Esophagus muscularis mucosa (tissue), 4 donors: ENCODE measurements at places on chromosomes 7 and 10. TPM values are rescaled to one million over a fixed set of nuclear protein-coding genes. Genes with fewer than 3 reads are reported as not detected.

AKR1C2 gene
- total RNA-seq, result 9.3 TPM

RARRES2 gene
- total RNA-seq, result 177 TPM

ZPBP gene
- total RNA-seq, result not detected

DIP2C gene
- total RNA-seq, result 38.6 TPM

BHLHA15 gene
- not detected for total RNA-seq

VDAC2 gene
- 250 TPM for total RNA-seq

TWIST1 gene
- total RNA-seq, result 16.3 TPM

CASD1 gene
- total RNA-seq, result 19.7 TPM

OIT3 gene
- not detected for total RNA-seq

GRCh38 chr7:15662451-15662850 lies 24.0 kb downstream of the MEOX2 start:
- no peak for DNase-seq

GRCh38 chr10:80500572-80501380 lies 36.9 kb upstream of the SH2D4B start:
- DNase-seq, result no peak

DNA sequence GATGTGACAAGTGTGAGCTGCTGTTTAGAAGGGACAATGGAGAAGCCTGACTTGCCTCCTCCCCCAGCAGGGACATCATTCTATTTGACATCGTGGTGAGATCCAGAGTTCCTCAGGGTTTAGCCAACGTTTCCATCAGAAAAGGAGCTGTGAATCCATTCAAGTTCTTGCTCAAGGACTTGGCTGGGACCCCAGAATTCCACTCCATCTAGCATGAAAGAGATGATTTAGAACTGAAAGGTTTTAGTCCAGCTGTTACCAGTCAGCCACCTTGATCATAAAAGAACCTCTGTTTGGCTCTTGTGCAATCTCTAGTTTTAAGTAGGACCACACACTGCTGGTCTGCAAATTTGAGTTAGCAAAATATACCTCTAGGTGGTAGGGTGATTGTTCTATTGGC lies 337.6 kb downstream of the FRMD4A start:
- DNase-seq, result no peak

GRCh38 chr7:111787741-111788140 lies 225.4 kb upstream of the IMMP2L start:
- DNase-seq, result no peak

DNA sequence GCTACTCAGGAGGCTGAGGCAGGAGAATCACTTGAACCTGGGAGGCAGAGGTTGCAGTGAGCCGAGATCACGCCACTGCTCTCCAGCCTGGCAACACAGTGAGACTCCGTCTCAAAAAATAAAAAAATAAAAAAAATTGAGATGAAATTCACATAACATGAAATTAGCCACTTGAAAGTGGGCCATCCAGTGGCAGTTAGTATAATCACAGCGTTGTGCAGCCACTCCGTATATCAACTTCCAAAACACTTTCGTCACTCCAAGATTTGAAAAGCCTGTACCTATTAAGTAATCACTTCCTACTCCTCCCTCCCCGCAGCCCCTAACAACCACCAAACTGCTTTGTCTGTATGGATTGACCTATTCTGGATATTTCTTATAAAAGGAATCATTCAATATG lies 20.7 kb upstream of the CACUL1 start:
- no peak for DNase-seq

DNA sequence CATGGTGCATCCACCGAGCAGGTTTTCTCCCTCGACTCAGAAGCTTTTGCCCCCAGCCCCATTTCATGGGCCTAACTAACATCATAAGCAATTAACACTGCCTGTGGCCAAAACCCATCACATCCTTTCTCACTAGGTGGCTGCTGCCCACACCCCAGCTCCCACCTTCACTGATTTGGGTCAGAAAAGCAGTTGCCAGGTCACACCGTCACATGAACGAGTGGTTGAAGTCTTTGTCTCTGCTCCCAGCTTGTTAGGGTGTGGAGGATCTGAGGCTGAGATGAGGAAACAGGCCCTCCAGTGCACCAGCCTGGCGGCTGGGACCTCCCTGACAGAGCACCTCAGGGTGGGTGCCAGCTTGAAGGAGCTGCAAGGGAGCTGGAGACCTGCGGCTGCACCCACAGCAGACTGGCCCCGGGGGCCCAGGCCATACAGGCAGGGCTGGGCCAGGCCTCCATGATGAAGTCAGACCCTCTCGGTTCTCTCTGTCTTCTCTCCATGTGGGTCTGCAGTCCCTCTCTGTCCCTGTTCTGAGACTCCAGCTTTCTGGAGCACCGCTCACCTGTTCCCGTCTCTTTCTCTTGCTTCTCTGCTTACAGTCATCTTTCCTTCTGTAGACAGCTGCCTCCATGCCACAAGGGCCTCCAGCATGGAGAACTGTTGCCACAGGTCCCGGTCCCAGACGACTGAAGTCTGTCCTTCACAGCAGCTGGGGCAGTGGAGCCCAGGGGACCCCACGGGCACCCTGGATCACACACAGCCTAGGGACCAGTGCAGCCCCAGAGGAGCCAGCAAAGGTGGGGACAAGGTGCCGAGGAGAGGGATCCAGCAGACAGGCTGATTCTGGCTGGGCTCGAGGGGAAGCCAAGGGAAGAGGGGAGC lies 13.8 kb upstream of the INPP5A start:
- DNase-seq, result no peak

DNA sequence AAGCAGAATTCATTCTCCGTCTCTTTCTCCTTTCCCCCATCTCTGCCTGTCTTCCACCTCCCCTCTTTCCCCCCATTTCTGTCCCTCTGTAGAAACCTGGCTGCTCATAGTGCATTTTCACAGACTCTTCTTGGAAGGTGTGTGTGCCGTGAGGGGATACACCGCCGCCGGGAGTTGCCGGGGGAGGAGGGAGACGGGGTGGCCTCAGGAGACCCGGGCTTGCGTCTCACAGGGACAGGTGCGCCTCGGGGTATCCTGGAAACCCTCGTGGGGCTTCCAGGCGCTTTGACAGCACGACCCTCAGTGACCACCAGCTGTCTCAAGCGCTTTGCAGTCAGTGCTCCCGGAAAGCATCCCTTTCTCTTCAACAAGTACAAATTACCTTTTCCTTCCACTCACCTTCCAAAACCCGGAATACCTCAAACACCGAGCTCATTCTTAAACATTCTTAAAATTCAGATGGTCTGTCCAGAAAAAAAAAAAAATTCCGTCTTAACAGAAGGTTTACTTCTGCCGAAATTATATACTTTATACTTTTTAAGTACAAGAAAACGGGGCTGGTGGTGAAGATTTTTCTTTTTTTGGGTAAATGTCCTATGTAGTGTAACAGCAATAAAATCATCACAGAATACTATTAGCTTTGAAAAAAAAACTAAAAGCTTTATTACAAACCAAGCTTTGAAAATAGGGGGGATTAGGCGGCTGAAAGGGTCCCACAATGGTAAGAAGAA lies 8.2 kb downstream of the EMX2 start:
- DNase-seq, result no peak

DNA sequence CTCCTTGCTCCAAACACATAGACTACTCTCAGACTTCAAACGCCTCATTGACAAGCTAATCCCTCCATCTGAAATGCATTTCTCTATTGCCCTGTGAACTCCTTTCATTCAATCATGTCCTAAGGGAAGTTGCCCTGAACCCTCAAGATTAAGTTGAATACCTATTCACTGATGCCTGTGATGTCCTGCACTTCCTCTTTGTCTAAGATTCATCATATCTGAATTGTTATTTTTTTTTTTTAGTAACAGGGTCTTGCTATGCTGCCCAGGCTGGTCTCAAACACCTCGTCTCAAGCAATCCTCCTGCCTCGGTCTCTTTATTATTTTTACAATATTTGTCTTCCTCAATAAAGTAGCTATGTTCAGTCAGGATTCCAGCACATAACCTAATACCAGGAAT lies 3.2 kb downstream of the PSMA2 start:
- no peak for DNase-seq

- no peak for DNase-seq
Measured at GRCh38 chr7:55534262-55534915, 37.9 kb downstream of the VOPP1 start.

- DNase-seq, result no peak
Measured at GRCh38 chr10:102624751-102625645, 19.3 kb upstream of the TRIM8 start.

GRCh38 chr7:159007996-159008389 lies 136.7 kb downstream of the VIPR2 start:
- DNase-seq, result no peak

- no peak for DNase-seq
Measured at GRCh38 chr7:97390915-97391593, 273.6 kb downstream of the SDHAF3 start.

DNA sequence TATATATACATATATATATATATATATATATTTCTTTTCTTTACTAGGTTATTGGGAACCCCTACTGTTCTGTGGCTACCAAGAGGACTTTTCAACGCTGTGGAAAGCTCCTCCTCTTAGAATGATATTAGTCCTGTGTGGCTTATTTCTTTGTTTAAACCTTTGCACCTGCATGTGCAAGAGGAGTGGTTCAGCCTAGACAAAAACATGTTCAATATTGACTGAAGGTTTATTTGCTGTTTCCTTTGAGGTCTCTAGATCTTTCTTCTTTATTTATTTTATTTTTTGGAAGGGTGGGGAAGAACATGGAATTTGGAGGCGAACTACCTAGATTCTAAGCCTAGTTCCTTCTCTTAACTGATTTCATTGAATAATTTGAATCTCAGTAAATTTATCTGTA lies 118.1 kb downstream of the GNAT3 start:
- DNase-seq, result no peak

- DNase-seq, result no peak
Measured at GRCh38 chr7:48011951-48012350, 17.0 kb downstream of the SUN3 start.

DNA sequence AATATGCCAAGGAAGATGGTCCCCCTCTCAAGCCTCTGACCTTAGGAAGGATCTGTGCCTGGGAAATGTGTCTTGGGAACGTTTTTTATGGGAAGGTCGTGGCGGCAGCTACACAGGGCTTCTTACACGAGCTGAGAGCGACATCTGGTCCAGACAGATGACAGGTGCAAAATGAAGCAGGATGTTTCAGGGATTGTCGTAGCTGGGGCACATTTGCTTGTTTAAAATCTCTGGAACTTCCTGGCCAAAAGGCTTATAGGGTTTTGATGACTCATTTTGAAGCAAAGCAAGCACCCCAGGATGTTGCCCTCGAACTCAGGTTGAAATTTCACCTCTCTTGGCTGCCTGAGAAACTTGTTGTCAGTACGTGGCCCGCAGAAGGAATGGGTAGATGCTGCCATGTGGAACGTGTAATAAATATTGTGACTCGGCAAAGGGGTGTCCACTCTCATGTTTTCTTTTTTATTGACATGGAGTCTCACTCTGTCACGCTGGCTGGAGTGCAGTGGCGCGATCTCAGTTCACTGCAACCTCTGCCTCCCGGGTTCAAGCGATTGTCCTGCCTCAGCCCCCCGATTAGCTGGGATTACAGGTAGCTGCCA lies 117.5 kb downstream of the CAMK1D start:
- no peak for DNase-seq

DNA sequence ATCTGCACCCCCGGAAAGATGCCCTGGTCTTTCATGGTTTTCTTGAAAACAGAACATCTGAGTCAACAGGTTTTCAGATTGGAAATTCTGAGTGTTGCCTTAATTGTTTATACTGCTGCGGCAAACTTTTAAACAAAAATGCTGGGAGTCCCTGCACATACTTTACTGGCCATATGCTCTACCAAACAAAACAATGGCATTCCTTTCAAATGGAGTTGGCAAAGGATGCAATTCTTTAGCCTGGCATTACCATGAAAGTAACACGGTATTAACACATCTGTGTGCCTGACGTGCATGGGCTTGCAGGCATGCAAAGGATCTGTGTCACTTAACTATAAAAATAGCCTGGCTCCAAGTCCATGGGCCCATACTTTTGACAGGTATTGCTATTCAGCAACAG lies 4.2 kb downstream of the INHBA start:
- DNase-seq, result no peak

GRCh38 chr7:17185690-17186070 lies 112.8 kb upstream of the AHR start:
- DNase-seq, result no peak

DNA sequence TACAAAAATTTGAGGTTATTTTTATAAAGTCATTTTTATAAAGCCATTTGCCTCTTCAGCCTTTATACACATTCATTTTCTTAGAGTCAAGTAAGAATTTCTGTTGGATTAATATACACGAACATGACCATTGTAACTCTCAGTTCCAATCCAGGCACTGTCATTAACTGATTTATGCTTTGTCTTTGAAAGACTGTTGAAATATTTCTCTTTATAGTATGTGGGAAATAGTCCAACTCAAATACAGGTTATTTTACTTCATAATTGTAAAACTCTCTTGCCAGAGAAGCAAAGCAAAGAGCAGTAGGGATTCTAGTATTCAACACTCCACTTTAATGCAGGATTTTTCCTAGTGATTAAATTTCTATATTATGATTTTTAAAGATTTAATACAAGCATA lies 36.5 kb upstream of the PAPSS2 start:
- no peak for DNase-seq

GRCh38 chr7:92835261-92835850 lies 1.0 kb downstream of the CDK6 start:
- no peak for DNase-seq

DNA sequence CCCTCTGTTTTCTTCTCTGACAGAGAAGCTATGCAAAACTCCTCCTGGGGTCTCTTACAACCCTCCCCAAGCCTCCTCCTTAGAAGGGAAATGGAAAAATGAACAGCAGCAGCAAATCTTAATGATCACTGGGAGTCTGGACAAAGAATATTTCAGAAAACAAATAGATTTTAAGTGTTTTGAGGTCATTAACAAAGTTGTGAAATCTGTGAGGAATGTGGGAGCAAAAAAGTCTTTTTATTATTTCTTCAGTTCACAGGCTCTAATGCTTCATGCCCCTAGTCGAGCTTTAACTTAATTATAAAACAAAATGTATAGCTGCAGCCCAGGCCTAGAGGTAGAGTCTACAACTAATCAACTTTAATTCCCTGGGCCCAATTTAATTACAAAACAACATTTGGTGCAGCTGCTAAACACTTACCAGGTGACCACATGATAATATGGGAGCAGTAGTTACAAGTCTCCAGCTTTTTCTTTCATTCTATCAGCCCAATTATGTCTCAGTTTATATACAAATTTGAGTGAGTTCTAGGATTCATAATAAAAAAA lies 293.2 kb downstream of the THSD7A start:
- DNase-seq, result no peak

DNA sequence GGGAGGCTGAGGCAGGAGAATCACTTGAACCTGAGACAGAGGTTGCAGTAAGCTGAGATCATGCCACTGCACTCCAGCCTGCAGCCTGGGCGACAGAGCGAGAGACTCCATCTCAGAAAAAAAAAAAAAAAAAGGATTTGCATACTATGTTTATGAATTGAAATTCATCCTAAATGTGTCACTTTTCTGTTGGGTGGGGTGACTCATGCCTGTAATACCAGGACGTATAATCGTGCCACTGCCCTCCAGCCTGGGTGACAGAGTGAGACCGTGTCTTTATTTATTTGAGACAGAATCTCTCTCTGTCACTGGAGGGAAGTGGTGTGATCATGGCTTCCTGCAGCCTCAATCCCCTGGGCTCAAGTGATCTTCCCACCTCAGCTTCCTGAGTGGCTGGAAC lies 5.8 kb downstream of the ZNF212 start:
- DNase-seq, result no peak
